ENCODE measurements at places on chromosomes 5 and 9.
A peak's percentile ranks its signal among the peaks of the same experiment; 100 is the strongest.

- DNase-seq = peak; percentile 60
Observed at GRCh38 chr9:135939351-135940265, 21.6 kb downstream of the UBAC1 start.

GRCh38 chr5:24492229-24492628 is 152.5 kb downstream of the CDH10 start:
- no peak for DNase-seq

DNA sequence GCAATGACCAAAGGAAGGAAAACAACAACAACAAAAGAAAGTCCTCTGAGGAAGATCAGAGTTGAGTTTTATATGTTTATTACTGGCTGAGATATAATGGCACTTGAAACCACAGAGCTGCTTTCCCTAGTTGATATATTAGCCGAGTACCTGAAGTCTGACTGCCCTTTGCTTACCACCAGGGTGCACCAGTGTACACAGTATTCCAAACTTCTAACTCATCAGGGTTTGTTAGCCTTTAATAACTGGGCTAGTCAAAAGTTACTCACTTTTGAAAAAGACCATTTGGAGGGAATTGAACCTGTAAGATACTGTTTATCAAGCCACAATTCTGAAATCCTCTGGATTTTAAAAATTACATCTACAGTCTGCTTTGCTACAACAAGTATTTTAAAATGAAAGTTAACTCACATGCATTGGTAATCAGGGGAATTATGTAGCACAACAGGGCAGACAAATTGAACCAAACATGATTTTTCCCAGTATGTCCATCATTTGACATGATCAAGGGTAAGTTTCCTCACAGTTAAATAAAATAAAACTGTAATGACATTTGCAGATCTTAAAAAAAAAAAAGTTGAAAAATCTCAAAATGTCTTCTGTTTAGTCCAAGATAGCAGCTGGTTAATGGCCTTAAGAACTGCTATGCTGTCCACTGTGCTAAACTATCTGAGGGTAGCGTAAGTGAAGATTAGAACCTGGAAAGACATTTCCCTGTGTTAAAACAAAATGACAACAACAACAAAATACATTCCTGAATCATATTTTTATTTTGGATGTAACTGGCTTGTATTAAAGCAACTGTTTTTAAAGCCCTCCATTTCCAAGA is 57.3 kb upstream of the C6 start:
- DNase-seq = peak; percentile 5

DNA sequence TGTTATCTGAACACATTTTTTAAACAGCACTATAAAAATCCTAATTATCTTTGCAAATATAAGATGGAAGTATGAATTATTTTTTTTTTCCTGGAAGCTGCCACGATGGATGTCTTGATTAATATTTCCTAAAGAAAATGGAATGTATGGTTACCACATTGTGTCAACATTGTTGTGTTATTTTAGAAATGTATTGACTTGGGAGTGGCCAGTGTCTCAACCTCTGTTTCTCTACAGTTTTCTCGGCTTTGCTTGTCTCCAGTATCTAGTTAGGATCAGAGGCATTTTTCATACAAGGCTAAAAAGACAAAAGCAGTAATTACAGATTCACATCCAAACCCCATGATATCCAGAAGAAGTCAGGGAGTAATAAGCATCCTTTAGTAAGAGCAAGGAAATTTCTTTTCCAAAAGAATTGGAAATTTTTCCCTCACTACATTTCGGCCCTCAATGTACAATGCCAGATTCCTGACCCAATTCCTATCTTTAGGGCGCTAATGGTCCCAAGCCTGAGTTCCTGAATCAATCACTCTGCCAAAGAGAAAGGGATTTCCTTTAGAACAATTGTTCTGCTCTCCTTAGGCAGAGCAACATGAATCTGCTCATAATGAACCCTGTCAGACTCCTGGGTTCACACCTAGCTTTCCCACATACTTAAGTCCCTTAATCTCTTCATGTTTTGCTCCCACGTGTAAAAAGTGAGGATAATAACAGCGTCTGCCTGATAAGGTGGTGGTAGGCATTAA is 111.7 kb downstream of the EDIL3 start:
- DNase-seq = no peak

DNA sequence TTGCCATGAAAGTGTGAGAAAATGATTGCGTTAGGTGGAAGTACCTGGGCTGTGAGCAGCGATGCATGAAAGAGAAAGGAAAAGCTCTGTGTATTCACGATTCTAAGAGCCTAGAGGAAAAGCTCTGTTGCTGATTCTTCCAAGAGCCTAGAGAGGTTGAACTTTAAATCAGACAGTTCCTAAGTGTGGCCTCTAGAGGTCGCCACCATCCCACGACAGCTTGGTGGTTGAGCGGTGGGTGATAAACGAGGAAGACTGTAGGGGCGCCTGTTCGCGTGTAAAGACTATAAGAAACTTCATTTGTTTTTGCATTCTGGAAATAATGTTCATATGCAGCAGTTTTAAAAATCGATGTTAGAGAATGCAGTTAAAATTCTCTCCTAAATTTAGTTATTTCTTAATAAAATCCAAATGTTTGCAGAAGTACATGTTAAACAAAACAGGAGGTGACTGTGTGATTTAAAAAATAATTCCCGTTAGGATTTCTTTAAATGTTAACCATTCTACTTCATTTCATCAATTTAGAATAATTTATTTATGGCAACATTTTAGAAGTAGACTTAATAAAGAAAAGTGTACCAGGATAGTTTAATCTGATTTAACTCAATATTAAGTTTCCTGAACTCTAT is 107.7 kb downstream of the TENT4A start:
- DNase-seq = peak; percentile 65

- DNase-seq = no peak
Observed at GRCh38 chr5:16427587-16427986, 38.0 kb downstream of the ZNF622 start.

DNA sequence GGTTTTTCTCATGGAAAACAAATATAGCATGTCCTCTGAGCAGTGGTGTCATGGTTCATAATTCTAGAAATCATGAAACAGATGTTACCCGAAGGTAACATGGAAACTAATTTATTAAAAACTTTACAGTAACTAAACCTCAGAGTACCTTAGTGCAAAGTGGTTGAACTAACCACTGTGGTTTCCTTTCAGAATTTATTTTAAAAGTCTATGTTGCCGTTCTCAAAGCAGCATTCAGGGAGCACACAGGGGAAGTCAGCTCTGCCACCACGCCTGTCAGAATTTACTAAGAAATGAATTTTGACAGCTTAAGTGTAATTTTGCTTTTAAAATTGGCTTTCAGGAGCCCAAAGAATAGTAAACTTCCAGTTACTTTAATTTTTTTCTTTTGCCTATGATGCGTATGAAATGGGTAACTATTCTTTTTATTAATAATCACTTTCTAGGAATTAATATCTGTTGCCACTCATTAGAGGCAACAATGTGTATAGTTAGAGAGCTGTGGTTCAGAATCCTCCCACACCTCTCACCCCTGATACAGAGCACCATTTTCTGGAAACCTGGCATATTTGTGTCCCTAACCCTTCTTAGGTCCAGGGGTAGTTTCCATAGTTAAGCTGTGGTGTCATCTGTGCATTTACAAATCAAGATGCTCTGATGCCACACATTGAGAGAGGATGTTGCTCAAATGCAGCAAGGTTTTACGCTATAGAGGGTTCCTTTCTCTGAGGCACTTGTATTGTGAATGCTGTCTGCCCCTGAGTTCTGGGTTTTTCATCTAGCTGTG is 202.6 kb downstream of the ZSWIM6 start:
- peak; percentile 8 for DNase-seq

Data from stimulated activated CD4-positive, alpha-beta T cell treated with anti-CD3 and anti-CD28 coated beads, Interleukin-15, amount 100 ng/mL, for 24 hours (primary cell).